ENCODE measurements at places on chromosomes 4 and X.

- no peak for DNase-seq
Measured at GRCh38 chr4:4402966-4403365, 16.1 kb downstream of the NSG1 start.

DNA sequence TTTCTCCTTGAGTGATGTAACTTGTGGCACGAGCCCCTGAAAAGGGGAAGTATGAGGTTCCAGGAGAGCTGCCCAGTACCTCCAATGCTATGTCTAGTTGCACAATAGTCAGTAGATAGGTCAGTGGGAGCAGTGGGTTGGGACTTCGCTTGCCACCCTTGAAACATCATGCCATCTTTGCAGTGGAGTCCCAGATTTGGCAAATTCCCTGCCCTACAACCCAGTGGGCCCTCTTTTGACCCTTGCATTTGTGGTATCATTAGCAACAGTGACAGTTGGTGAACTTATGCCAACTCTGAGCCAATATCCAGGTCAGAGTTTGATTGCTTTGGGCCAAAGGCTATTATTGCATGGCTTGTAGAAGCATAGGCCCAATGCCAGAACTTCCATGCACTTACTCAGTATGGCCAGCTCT is 12.3 kb downstream of the FHL1 start:
- peak; percentile 55 for DNase-seq

DNA sequence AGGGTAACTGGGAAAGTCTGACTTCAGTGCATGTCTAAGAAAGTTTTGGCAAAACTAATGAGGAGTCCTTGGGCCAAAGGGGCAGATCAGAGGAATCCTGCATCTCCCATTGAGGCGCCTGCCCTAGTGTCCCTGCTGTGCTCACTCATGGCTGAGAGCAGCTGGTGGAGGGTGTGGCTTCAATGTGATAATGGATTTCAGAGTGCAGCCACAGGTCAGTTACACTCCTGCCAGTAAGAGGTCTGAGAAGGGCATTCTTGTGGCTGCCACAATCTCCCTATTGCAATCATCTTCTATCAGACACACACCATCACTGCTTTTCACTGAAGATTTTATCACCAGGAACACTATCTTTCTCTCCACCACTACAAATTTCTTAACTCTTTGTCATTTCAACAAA is 457.1 kb downstream of the MID1IP1 start:
- DNase-seq = no peak

DNA sequence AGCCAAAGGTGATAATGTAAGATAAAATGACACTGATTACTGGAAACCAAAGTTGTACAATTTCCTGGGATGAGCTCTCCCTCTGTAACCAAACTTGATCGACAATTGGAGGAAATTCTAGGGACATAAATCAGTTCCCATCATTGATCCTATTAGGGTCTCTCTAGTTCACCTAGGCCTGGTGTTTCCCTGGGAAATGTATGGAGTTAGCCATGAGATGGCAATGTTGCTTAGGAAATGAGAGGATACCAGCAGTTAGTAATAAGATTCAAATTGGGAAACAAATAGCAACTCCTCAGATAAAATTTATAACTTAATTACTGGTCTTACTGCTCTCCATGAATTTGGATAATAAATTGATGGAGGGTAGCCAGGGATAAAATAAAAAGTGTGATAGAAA is 52.2 kb downstream of the SPATA18 start:
- no peak for DNase-seq

GRCh38 chr4:21011106-21011505 is 310.8 kb downstream of the PACRGL start:
- no peak for DNase-seq

DNA sequence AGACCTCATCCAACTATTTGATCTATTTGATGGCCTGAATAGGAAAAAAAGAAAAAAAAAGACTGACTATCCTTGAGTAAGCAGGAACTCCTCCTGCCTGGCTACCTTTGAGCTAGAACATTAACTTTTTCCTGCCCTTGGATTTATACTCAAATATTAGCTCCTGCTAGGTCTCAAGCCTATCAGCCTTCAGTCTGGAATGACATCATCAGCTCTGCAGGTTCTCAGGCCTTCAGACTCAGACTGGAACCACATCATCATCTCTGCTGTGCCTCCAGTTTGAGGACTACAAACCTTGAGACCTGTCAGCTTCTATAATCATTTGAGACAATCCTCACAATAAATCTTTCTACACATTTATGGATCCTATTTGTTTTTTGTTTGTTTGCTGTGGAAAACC is 754.0 kb upstream of the SLIT2 start:
- no peak for DNase-seq

- DNase-seq = no peak
Measured at GRCh38 chrX:78109458-78109857, 5.4 kb downstream of the PGK1 start.

- DNase-seq = no peak
Measured at GRCh38 chr4:183552274-183553146, 47.7 kb downstream of the ING2 start.

DNA sequence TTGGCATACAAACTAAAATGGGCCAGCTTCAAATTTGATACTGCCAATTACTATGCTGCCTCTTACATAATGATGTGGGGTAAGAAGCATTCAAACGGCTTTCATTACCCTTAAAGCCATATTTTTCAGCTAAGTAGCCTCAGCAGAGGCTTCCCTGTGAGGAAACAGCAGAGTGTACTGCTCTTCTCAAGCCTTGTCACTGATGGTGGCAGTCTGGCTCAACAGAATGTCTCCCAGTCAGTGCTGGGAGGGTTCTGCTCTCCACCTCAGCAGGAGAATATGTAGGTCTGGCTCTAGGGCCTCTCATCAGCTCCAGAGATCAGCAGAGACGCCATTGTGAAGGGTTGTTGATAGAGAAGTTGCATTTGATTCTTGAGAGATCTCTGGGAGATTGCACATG is 44.6 kb upstream of the MBNL3 start:
- no peak for DNase-seq

DNA sequence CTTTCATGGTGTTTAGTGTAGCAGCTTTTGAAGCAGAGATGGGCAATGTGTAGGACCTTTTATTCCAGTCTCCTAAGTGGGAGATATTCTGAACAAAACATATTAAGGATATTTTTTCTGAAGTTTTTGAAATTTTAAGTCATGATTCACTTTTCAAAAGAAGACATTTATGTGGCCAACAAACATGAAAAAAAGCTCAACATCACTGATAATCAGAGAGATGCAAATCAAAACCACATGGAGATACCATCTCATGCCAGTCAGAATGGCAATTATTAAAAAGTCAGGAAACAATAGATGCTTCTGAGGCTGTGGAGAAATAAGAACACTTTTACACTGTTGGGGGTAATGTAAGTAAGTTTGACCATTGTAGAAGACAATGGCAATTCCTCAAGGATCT is 76.0 kb downstream of the FAT4 start:
- no peak for DNase-seq

DNA sequence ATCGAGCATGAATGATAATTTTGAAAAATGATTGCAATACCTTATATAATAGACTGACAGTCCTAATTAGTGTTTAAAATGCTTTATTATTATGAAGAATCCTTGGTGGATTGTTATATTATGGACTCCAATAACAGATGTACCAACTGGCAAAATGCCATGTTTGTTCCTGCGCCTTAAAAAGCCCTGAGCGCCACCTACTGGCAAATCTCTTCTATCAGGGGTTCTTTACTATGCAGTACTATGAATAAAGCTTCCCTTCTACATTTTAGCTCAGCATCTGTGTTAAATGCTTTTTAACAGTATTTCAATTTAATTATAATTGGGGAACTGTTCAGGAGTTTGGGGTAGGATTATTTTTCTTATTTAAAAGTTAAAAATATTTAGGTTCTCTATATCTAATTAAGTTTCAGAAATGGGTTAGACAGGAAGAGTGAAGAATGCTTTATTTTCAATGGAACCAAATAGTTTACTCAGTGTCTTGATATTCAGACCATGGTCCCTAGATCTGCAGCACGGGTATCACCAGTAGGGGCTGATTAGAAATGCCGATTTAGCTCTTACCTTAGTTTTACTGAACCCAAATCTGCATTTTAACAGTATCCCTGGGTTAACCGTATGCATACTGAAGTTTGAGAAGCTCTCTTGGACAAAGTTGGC is 20.0 kb downstream of the CFAP97 start:
- DNase-seq = peak; percentile 87

- no peak for DNase-seq
Measured at GRCh38 chr4:177367336-177367735, 57.7 kb downstream of the NEIL3 start.

- DNase-seq = no peak
Measured at GRCh38 chr4:152983221-152983620, 47.1 kb downstream of the FHDC1 start.

DNA sequence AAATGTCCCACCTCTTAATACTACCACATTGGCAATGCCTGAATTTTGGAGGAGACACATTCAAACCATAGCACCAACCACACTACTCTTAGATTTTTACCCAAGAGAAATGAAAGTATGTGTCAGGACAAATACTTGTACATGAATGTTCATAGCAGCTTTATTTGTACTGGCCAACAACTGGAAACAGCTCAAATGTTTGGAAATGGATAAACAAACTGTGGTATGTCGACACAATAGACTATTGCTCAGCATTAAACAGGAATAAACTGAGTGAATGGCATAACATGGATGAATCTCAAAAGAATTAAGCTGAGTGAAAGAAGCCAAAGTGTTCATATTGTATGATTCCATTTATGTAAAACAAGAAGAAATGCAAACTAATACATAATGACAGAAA is 18.5 kb upstream of the EDA start:
- DNase-seq = no peak

All from inflammatory macrophage (primary cell).